ENCODE measurements at places on chromosomes 1 and 21.

- DNase-seq, result no peak
These were observed 547.8 kb downstream of the NPHP4 start for GRCh38 chr1:5444396-5444795.

- DNase-seq, result no peak
These were observed 13.4 kb upstream of the PIAS3 start for GRCh38 chr1:145871994-145872924.

DNA sequence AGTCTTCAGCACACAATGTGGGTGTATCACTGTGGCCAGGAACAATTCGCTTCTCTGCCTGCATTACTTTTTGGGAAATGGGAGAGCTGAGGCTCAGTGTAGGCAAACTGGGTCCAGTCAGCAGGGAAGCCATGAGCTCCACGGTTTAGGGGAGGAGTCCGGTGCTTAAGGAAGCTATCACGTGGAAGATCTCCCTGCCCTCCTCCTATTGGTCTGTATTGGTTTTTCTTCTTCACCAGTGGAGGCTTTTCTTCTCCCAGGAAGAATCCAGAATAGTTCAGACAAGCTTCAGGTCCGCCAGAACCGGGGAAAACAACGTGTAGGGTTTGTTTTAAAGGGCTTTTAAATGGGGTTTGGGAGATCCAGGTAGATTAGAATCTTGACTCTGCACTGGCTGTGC, 156.2 kb upstream of the CAMK1G start:
- no peak for DNase-seq

DNA sequence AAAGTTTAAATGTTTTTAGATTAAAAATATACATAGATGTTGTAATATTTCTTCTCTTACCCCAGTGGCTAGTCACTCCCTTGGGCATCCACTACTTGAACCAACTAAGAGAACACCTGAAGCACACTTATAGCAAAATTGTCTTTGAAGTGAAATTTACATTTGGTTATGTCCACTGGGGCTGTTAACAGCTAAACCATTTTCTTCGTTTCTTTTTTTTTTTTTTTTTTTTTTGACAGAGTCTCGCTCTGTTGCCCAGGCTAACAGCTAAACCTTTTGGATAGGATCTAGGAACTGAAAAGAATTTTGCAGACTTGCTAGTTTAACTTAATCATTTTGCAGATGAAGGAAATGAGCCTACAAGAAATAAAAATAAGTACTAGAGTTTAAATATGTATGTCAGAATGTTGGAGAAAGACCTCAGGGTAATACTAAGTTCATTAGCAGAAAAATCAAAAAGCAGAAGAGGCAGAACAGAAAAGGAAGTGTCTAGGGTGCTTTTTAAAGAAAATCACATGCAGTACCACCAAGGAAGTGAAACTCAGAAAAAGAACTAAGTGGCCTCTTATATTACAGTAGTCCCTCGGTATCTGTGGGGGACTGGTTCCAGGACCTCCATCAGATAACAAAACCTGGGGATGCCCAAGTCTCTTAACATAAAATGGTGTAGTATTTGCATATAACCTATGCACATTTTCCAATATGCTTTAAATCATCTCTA, 11.8 kb downstream of the DRAM2 start:
- no peak for DNase-seq

DNA sequence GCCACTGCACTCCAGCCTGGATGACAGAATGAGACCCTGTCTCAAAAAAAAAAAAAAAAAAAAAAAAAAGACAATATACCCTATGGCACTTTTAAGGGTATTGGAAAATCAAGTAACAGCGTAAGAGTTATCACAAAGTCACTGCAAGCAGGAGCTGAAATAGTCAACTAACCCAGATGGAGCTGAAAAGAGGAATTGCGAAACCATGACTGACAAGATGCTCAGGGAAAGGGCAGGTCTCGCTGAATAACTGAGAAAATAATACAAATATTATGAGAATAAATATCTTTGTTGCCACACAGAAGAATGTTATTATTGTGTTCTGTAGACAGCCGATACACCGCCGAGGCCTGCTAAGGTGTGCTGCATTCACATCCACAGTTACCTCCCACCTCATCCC, 17.8 kb downstream of the HLCS start:
- no peak for DNase-seq

GRCh38 chr1:6001992-6002576, 9.9 kb upstream of the NPHP4 start:
- DNase-seq, result no peak

- DNase-seq, result no peak
These were observed 30.2 kb downstream of the AGPAT3 start for GRCh38 chr21:43895196-43895595.

GRCh38 chr1:53792806-53793205, 45.3 kb downstream of the NDC1 start:
- DNase-seq, result no peak

DNA sequence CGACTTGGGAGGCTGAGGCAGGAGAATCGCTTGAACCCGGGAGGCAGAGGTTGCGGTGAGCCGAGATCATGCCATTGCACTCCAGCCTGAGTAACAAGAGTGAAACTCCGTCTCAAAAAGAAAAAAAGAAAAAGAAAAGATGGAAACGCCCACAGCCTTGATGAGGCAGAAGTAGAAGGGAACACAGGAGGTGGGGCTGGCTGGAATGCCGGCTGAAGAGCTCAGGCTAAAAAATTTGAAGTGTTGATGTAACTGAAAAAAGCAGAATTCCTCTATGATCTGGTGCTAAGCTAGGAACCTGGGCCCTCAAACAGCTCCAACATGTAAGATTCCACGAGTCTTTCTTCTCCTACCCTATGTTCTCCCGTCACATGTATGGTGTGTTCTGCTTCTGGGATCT, 53.6 kb downstream of the SLC66A1 start:
- no peak for DNase-seq

GRCh38 chr21:42296501-42296900, 18.7 kb downstream of the TFF3 start:
- no peak for DNase-seq

- DNase-seq, result no peak
These were observed 27.0 kb upstream of the SARS1 start for GRCh38 chr1:109186733-109187086.

DNA sequence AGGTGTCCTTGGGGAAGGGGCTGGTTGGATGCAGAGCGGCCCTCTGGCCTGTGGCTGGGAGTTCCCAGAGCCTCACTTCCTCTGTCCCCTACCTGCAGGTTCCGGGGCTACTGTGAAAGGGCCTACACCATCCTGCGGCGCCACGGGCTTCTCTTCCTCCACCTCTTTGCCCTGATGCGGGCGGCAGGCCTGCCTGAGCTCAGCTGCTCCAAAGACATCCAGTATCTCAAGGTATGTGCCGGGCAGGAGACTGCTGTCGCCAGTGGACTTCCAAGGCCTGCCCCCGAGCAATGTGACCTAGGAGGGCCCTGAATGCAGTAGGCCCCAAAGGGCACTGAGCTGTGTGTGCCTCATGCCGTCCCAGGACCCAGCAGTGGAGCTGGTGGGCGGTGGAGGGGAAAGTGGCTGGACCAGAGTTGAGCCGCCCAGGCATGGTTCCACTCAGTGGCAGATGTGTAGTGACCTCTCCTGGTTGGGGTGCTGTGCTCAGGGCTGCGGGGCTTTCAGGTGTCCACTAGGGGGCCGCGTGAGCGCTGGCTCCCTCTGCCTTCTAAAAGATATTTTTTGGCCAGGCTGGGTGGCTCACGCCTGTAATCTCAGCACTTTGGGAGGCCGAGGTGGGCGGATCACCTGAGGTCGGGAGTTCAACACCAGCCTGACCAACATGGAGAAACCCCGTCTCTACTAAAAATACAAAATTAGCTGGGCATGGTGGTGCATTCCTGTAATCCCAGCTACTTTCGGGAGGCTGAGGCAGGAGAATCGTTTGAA, 73.4 kb downstream of the PIK3CD start:
- peak; percentile 60 for DNase-seq

DNA sequence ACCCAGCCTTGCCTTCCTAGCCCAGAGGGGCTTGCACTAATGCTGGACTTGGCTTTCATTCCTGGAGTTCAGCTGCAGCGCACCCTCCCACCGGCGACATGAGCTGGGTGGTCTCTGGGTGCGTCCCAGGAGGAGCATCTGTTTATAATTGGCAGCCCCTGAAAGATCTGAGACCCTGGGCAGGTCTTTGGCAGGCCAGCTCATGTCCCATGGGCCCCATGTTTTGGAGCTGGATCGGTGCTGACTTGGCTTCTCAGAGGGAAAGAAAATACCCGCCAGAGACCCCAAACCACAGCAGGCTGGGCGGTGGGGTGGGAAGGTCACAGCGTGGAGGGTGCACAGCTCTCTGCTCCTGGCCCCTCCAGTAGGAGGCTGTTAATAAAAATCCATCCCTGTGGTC, 29.3 kb downstream of the DHRS3 start:
- DNase-seq, result no peak

- DNase-seq, result no peak
These were observed 311 bp downstream of the SPEN start for GRCh38 chr1:15847893-15848142.

DNA sequence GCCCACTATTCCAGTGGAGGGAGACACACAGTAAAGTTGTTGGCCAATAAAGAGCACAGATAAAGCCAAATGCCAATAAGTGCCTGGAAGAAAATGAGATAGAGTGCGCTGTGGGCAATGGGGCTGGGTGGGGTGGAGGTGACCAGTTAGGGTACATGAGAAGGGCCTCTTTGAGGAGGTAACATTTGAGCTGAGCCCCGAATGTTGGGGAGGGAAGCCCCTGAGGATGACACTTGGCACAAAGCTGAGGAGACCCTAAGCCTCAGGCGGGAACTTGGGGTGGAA, 979 bp downstream of the S100A9 start:
- no peak for DNase-seq

- DNase-seq, result no peak
These were observed 187.8 kb downstream of the ETS2 start for GRCh38 chr21:38993561-38993960.

- DNase-seq, result no peak
These were observed 10.3 kb downstream of the GPR25 start for GRCh38 chr1:200883118-200883517.

- DNase-seq, result no peak
These were observed 21.0 kb upstream of the TMEM39B start for GRCh38 chr1:32051706-32052105.

- no peak for DNase-seq
These were observed 536 bp downstream of the HMGCL start for GRCh38 chr1:23824711-23825075.

All from T follicular helper cell (primary cell).